ENCODE measurements at places on chromosomes 5 and 9.

GRCh38 chr5:1553539-1554409 is 30.0 kb upstream of the LPCAT1 start:
- H3K27me3 ChIP-seq, result peaks cover 14% of the 10 kb centered on the region
- H3K4me1 ChIP-seq, result no peaks in the 10 kb centered on the region
- H3K27ac ChIP-seq, result no peak overlapping the region
- no peak overlapping the region for H3K4me3 ChIP-seq
- DNase-seq, result no peak

GRCh38 chr9:88060746-88061145 is 77.5 kb downstream of the SPATA31C2 start:
- no peak overlapping the region for H3K27ac ChIP-seq
- H3K4me3 ChIP-seq, result no peak overlapping the region
- no peak for DNase-seq

GRCh38 chr5:16736158-16736995 is 119.6 kb upstream of the RETREG1 start:
- H3K4me3 ChIP-seq, result no peak overlapping the region
- peaks cover 16% of the 10 kb centered on the region for H3K27me3 ChIP-seq
- no peak for DNase-seq
- H3K36me3 ChIP-seq, result no peaks in the 10 kb centered on the region

DNA sequence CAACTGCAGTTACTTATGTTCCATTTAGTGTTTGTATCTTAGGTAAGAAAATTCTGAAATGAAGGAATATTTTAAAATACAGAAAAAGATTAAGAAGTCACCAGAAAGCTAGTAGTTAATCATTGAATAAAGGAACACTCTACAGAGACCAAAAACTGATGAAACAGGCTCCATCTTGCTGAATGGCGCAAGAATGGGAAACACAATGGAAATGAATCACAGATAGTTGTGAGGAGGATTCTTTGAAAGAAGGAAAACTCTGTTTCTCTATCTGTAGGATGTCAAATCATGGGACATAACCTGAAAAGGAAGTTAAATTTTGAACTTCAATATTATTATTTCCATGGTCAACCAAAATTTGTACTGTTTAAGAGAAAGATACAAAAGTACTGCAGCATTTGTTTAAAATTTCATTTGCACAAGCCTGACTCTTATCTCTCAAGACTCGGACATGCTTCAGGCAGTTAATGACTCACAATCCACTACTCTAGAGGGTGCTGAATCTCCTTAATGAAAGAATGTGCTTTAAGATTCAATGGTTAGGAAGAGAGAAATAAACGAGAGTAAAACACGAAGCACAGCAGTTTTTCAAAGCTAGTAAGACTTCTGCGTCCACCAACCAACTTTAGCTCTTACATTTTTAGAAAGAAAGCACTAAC is 1064.4 kb upstream of the DMAC1 start:
- H3K27ac ChIP-seq, result no peak overlapping the region
- no peaks in the 10 kb centered on the region for H3K4me1 ChIP-seq
- no peak for DNase-seq
- H3K36me3 ChIP-seq, result no peaks in the 10 kb centered on the region
- H3K27me3 ChIP-seq, result peaks cover 7% of the 10 kb centered on the region

DNA sequence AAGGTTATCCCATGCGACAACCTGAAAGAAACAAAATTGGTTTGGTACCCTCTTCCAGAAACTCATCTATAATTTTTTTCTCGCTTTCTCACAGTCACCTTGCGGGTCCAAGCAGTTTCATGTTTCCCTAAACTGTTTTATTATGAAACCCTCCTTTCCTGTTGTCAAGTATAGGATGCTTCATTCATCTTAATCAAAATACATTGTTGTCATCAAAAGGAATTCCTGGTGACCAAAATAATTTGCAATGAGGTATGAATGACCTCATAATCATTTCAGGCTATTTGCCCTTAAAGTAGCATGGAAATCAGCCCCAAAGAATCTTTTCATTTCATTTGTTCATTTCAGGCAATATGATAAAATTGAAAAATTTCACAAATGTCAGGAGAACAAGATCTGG is 503.0 kb downstream of the SPATA31D1 start:
- H3K27me3 ChIP-seq, result no peaks in the 10 kb centered on the region
- H3K36me3 ChIP-seq, result no peaks in the 10 kb centered on the region
- no peak overlapping the region for H3K4me3 ChIP-seq
- H3K4me1 ChIP-seq, result no peaks in the 10 kb centered on the region
- no peak for DNase-seq

DNA sequence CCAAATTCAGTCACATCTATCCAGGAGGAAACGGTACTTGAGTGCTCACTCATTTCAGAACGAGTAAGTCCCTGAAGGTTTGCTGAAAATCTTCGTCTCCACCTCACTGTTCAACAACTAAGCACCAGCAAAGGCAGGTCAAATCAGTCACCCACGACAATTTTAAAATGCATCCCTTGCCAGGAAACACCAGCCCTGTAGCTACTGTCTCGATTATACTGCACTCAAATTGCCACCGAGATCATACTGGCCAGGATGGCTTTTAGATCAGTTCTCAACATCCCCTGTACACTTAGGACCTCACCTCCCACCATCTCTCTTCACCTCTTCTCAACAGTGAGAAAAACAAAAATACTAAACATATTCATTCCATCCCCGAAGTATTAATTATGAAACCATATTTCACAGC is 298.6 kb downstream of the AGTPBP1 start:
- no peak overlapping the region for H3K27ac ChIP-seq
- peaks cover 2% of the 10 kb centered on the region for H3K4me1 ChIP-seq
- no peaks in the 10 kb centered on the region for H3K36me3 ChIP-seq
- H3K4me3 ChIP-seq, result no peak overlapping the region
- DNase-seq, result no peak
